ENCODE measurements at places on chromosomes 13 and 19. TPM values are rescaled to one million over a fixed set of nuclear protein-coding genes. Genes with fewer than 3 reads are reported as not detected.

The SBK3 gene
- under 0.01 TPM for total RNA-seq

The GNA15 gene
- total RNA-seq = under 0.01 TPM

The DPF1 gene
- 0.28 TPM for total RNA-seq

The ZNF844 gene
- total RNA-seq = 9.0 TPM

The SYMPK gene
- total RNA-seq = 22.8 TPM

The LILRB1 gene
- total RNA-seq = not detected

The CCDC61 gene
- 10.9 TPM for total RNA-seq

The GFY gene
- total RNA-seq = not detected

The CD70 gene
- total RNA-seq = not detected

Measured in regular cardiac myocyte (primary cell).